ENCODE measurements at places on chromosomes 5 and 9.

DNA sequence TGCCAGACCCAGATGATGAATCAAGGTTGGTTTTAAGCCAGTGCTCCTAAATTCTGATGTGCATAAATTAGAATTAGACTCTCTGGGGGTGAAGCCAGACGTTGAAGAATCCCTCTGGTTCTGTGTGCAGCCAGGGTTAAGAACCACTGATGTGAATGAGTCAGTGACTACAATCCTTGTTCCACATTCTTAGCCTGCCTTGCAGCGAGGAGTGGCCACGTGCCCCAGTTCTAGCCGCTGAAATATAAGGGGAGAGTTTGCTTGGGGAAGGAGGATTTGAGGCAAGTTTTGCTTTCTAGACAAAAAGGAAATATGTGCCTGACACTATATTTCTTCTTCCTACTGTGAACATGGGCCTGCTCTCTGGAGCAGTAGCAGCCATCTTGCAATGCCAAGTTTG lies 34.2 kb upstream of the MSH3 start:
- DNase-seq, result no peak

GRCh38 chr9:135320943-135321342 lies 158.6 kb upstream of the PPP1R26 start:
- no peak for DNase-seq

DNA sequence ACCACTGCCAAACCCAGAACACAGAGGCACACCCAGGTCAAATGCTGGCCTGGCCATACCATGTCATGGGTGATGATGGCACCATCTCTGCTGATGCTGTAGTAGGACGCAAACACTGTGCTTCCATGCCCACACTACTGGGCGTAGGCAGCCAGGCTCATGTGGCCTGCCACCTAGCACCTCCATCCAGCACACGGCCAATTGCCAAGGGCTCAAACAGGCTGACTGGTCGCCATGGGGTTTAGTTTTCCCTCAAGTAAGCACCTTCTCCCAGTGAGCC lies 39.4 kb downstream of the BICD2 start:
- DNase-seq, result no peak

- no peak for DNase-seq
These were observed 258.8 kb upstream of the NUDT12 start for GRCh38 chr5:103821361-103821760.

DNA sequence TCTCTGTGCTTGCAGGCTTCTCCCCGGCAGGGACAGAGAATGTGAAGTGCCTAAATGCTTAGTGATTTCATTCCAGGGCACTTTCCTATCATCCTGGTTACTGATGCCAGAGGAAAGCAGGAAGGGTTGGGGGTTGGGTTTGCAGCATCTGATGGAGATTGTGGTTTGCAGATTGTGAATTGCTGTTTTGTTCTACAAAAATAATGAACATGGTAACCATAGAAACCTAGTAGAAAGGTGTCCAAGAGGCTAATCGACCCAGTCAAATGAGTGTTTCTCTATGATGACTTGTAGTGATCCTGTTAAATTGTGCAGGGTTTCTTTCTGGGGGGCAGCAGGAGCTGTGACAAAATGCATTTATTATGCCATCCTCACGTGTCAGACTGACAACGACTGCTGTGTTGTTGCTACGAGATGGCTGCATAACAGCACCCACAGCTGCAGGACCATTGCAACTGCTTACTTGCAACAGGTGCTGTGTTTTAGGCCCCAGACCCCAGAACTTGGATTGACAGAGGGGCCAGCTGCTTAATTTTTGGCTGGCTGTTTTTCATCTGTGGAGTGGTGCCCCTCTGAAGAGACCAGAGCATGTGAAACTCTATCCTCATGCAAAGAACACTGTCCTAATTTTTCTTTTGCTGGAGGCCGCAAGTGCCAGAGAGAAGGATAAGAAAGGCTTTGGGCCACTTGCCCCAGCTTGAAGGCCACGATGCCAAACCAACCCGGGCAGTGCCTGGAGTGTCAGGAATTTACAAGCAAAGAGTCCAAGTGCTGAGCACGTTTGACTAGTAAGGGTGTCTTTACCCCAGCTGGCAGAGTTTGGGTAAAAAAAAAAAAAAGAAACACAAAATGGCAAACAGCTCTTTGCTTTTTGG lies 397.8 kb downstream of the GADD45G start:
- DNase-seq, result no peak

- no peak for DNase-seq
These were observed 708.1 kb downstream of the EFNA5 start for GRCh38 chr5:106962464-106963230.

DNA sequence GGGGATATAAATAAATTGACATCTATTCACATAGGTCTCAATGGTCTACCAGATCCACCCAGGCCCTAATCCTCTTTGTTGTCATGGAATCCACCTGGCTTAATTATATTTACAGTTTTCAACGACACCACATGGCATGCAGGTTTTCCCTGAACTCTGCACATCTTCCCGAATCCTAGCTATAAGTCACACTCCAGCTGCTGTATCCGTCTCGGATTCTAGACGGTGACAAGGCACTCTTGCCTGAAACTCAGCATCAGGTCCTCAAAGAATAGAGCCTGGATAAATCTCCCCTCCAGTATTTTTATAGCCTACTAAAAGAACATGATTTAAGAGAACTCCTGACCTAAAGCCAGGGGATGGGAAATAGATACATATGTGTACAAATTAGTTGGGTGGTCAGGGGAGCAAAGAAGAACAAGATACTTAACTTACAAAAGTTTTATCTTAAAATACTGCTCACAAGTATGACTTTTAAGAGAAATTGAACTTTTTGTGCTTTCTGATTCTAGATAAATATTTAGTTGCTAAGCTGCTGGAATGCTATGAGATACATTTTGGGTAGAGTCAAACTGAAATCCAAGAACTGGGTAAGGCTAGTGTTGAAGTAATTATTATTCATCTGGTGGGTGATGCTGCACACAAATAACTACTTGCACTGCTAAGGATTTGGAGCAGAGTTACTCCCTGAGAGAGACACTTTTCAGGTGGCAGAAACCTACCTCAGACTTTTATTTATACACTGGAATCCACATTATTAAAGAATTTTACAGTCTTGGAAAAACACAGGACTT lies 187.3 kb downstream of the EFNA5 start:
- DNase-seq, result no peak

DNA sequence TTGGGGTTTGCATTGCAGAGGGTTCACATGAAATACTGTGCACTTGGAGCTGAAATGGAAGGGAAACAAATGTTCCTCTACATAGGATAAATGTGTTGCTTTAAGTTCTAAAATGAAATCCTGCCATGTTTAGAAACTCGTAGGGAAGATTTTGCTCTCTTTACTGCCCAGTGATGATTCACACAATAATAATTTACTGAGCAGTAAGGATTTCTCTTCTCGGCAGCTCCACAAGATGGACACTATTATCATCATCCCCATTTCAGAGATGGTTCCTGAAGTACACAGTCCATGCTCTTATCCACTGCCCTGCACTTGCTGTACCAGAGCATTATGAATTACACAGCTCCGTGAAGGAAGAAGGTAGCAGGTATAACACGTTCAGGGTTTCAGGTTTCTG lies 4.1 kb downstream of the HACD4 start:
- DNase-seq, result no peak
